Stimulated activated CD8-positive, alpha-beta memory T cell treated with anti-CD3 and anti-CD28 coated beads, Interleukin-4, amount 100 ng/mL, for 24 hours (primary cell): ENCODE measurements at places on chromosomes 16 and 17.

DNA sequence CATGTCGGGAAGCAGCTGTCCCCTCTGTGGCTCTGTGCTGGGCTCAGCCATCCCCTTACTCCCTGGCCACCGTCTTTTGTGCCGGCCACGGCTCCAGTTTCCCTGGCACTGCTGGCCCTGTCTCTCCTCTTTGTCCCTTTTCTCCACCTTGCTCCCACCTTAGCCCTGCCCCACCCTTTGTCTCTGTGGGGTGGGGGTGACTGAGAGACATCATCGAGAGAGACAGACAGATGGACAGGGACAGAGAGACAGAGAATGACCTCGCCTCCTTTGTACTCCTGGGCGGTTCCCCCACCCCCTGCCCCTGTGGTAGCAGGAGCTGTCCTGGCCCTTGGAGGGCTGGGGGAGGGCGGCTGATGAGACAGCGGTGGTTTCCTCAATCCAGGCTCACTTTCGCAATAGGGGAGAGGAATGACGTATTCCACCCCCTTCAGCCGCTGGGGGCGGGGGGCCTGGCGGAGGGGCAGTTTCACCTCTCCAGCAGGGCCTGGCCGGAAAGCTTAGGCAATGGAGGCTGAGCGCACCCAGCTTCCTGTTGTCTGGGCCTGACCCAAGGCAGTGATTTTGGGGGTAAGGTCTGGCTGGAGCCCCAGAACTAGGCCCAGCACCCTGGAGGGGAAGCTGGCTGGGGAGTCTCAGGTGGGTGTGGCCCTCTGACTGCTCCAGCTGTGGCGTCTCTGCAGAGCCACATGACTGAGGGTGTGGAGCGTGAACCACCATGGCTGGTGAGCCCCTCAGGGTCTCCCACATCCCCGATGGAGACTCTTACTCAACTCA is 7.3 kb downstream of the FMNL1 start:
- DNase-seq, result peak; percentile 84

GRCh38 chr16:14562691-14563491 is 67.2 kb downstream of the PARN start:
- DNase-seq, result no peak

DNA sequence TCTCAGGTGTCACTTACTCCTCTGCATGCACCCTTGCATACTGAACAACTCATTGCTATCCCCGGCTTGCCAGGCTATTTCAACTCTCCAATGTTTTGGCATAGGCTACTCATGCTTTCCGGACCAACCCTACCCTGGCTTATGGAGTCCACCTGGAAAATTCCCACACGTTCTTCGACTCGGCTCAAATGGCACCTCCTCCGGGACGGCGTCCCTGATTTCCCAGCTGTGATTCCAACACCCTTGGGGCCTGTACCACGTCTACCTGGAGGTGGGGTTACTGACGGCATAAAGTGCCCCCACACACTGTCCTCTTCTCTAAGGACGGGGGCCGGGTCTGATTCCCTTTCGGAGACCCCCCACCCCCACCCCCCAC is 498 bp downstream of the SMYD4 start:
- no peak for DNase-seq

DNA sequence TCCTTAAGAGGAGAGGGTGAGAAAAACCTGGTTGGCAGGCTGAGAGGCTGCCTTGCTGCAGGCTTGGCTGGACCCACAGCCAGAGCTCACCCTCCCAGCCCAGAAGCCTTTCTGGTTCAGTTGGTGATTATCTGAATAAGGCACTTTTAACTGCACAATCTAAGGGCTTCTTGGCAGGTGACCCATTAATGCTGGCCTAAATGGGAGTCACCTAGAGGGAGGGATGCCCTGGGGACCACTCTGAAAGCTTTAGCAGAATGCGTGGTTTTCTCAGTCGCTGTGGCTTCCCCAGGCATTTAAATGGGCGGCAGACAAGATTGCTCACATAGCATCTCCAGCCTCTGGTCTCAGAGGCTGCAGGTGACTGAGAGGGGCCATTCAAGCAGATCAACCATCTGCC is 33.2 kb upstream of the SHISA9 start:
- DNase-seq, result no peak

- peak; percentile 5 for DNase-seq
These were observed 18.6 kb upstream of the HAPSTR1 start for GRCh38 chr16:9072806-9073341.

- DNase-seq, result no peak
These were observed 26.8 kb upstream of the FOXK2 start for GRCh38 chr17:82492643-82493225.

- DNase-seq, result no peak
These were observed 2.2 kb upstream of the UBE2Z start for GRCh38 chr17:48905987-48906515.
